Natural killer cell treated with Interleukin-12 subunit alpha and Interleukin-12 subunit beta and Interleukin-15 and Interleukin-18, amount 100 ng/mL, for 72 hours (primary cell): ENCODE measurements at places on chromosomes 12 and 14.

DNA sequence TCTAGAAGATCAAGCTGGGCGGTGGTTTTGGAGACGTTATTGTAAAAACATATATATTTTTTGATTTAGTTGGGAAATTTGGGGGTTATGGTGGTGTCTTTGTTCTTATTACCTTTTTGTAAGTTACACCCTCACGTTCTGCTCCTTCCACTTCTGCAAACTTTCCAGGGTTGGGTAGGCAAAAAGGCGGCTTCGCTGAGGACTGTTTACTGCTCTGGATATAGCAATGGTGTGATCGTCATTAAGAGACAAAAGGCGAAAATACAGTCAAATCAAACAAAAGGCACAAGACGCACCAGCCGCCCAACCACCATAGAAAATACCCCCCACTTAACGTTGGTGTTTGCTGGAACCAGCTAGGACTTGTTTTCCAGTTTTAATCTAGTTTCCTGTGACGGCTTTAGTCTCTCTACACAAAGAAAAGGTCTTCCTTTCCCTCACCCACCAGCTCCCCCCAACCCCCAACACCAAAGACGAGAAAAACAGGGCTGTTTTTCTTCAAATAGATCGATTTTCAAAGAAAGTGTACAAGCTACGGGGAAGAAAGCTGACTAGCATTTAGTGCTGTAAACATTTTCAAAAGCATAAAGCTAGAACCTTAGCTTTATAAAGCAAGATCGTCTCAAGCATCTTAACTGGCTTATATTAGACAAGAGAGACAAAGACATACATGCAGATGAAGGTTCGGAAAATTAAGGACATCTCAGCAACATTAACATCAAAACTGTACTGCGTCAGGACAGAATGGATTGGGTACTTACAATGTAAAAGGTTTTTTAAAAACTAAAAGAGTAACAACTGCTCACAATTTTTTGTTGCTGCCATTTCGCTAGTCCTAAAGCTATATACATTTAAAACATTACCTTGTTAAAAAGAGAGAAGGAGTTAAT is 2.0 kb upstream of the SETD1B start:
- DNase-seq = no peak

DNA sequence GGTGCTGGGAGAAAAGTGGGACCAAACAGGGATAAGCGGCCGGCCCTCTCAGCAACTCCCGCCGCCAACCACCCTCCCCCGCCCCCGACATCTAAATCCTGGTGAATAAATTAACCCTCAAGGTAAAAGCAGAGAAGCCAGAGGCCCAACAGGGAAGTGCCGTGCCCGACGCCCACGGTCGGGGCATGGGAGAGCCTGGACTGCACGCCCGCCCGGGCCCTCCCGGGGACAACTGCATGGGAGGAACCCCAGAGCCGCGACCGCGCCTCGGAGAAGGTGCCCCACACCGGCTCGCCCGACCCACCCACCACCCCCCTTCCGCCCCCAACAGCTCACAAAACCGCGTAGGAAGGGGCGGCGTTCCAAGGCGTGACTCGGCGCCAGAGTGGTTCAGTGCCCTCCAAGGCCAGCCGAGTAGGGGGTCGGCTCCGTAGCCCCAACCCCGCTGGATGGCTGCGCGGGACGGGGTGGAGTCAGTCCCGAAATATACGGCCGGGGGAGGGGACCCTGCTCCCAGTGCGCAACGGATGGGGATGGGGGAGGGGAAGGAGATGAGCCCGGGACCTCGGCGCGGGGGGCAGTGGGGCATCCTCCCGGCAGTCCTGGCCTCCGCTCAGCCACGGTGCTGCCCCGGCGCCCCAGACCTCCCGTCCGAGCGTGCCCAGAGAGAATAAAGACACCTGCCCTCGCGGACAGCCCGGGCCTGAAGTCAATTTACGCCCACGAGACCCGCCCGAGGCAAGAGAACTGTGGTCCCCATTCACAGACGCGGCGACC is 732 bp downstream of the SLC25A29 start:
- DNase-seq = no peak

- DNase-seq = no peak
Measured at GRCh38 chr12:15496738-15497137, 174.4 kb downstream of the PTPRO start.

DNA sequence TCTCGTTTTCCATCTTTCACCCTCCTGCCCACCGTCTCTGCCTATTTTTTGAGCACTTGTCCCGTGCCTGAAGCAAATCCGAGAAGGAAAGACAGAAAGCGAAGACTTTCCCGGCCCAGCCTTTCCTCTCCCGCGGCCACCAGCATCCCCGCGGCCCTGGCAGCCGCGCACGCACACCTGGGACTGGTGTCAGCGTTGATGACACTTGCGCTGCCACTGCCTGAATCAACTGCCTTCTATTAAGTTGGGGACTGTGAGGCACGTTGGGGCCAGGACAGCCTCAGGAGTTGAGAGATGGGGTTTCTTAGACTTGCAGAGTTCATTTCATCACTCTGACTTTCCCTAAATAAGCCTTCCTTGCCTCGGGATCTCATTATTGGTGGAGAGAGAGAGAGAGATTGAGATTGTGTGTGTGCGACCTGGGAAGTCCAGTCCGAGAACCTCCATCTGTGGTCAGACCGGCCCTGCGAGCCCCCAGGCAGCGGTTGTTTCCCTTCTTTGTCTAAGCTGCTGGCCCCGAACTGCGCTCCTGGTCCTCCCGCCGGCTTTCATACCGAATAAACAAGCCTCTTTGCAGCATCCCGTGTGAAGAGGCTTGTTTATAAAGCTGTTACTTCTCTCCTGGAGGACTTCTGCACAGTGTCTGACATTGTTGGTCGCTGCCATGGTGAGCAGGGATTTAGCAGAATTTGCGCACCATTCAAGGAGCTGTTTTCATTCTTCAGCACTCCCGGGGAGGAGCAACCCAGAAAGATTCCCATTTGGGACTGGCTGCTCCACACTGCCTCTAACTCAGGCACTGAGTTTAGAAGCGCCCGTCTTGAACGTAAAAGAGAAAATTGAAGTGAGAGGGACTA is 1.5 kb downstream of the PDZRN4 start:
- DNase-seq = no peak

GRCh38 chr14:67442139-67442906 is 30.4 kb upstream of the PLEK2 start:
- DNase-seq = no peak

DNA sequence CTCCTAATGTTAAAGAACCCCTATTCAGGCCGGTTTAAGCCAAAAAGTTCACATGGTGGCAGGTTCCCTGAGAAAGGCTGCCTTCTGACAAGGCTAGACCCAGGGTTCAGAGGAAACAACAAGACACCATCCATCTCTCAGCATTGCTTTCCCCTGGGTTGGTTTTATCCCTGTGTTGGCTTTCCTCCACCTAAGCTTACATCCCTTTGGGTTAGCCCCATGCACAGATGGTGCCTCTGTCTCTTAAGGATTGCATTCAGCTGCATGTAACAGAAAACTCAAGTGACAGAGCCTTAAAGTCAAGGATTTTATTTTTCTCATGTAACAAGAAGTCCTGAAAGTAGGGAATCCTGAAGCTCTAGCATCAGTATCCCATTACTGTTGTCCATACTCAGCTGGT is 42.8 kb upstream of the RIN3 start:
- no peak for DNase-seq

DNA sequence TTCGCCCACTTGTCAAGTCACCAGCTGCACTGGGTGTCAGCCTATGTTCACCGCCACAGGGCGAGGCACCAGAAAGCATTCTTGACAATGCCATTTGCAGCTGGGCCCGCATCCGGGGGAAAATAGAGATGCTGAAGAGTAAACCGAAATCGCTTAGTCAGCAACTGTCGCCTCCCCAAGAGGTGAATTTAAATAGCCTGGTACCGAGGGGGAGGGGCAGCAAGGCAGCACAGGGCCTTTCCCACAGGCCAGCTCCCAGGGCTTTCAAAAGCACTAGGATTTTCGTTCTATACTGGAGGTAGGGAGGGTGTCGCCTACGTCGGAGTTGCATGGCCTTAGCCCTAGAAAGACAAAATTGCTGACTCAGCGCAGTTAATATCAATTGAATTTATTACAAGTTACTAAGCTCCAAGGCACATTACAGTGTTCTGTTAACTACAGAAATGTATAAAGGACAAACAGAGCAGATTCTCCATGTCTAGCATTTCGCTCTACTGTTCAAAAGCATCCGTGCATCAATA is 4.3 kb downstream of the IRF2BPL start:
- DNase-seq = peak; percentile 78

GRCh38 chr14:95133282-95133681 is 24.0 kb downstream of the DICER1 start:
- no peak for DNase-seq
